T-helper 9 cell (primary cell): ENCODE measurements at places on chromosomes 16 and 17.

GRCh38 chr17:58759522-58759921 lies 3.9 kb downstream of the PPM1E start:
- no peak for DNase-seq

DNA sequence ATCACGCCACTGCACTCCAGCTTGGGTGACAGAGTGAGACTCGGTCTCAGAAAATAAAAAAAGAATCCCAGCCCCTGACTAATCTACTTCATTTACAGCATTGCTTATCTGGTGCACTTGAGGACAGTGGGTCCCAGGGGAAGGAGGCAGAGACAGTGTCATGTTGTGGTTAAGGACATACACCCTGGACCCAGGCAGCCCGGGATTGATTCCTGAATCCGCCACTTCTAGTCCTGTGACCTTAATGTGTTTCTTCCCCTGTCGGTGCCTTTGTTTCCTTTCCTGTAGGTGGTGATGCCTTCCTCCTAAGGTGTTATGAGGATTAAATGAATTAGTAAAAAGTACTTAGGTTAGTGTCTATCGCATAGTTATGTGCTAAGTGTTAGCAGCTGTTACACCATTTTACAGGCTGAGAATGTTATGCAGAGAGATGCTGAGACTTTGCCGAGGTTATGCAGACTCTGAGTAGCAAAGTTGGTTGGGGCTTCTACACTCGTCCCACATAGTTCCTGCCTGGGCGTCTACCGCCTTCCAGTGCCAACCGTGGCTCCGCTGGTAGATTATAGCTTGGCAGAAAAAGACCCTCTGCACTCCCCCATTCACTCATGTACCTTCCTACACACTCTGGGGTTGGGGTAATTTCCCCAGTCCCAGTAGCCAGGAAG lies 74.8 kb downstream of the RAB11FIP4 start:
- no peak for DNase-seq

GRCh38 chr16:15682105-15682570 lies 32.1 kb downstream of the NDE1 start:
- no peak for DNase-seq

GRCh38 chr16:78307824-78308528 lies 208.5 kb downstream of the WWOX start:
- DNase-seq: no peak

- DNase-seq: no peak
Measured at GRCh38 chr16:75491876-75492275, 3.4 kb downstream of the CHST6 start.

- peak; percentile 95 for DNase-seq
Measured at GRCh38 chr17:36545465-36546417, 1.0 kb downstream of the GGNBP2 start.
